Activated naive CD4-positive, alpha-beta T cell (primary cell): ENCODE measurements at places on chromosomes 3 and 15.

DNA sequence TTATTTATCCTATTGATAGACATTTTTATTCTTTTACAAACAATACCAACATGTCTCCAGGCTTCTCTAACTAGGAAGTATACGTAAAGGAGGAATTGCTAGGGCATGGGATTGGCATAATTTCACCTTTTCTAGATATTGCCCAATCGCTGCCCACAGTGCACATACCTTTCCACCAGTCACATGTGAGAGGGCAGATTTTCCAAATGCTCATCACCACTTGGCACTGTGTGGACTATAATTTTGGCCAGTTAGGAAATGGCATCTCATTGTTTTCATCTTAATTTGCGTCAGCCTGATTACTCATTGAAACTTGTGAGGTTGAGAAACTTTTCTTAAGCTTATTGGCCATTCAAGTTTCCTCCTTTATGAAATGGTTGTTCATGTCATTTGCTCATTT, 57.4 kb upstream of the POLR2M start:
- DNase-seq, result no peak

DNA sequence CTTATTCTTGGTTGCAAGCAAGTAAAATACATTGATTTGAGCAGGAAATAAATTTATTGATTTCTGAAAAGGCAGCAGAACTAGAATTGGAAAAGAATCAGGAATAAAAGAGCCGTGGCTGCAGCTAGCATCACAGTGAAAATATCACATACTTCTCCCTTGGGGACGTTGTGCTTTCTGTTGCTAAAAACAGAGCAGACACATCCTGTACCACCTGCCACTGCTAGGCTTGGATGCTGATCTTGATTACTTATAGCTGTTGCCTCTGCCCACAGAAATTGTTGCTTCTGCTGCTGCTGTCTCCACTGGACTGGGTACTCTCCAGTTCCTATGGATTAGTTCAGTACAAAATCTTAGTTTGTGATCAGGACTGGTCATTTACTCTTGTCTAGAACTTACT, 283.8 kb downstream of the C3orf38 start:
- no peak for DNase-seq

- DNase-seq, result no peak
Measured at GRCh38 chr3:138474163-138474562, 39.7 kb downstream of the ESYT3 start.

DNA sequence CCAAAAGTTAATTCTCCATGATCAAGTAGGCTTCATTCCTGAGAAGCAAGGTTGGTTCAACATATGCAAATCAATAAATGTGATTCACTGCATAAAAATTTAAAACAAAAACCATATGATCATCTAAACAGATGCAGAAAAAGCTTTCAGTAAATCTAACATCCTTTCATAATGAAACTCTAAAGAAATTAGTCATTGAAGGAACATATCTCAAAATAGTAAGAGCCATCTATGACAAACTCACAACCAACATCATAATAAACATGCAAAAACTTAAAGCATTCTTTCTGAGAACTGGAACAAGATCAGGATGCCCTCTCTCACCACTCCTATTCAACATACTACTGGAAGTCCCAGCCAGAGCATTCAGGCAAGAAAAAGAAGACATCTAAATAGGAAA, 254.1 kb downstream of the AGBL1 start:
- DNase-seq, result no peak

- no peak for DNase-seq
Measured at GRCh38 chr3:177565981-177566380, 368.7 kb upstream of the TBL1XR1 start.

DNA sequence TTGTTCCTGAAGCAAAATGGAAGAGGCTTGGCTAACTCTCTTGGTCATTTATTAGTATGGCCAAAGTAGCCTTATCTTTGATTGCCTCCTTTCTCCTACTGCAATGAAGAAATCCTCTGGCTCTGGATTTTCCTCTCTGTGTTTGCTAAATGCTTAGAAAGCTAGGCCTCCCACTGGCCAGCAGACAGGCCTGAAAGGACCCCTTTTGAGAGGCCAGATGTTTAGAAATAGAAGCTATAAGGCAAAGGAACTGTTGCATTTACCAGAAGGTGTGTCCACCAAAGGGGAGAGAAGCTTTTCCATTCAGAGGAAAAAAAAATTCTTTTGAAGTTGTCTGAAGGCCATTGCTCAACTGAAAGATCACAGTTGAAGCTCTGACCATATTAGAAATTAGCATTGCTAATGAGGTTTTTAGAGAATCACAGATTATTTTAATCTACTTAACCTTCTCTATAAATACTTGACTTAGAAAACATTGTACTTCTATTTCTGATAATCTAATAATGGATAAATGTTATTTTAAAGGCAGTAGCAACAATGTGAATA, 160.8 kb downstream of the SYNPR start:
- DNase-seq, result no peak

DNA sequence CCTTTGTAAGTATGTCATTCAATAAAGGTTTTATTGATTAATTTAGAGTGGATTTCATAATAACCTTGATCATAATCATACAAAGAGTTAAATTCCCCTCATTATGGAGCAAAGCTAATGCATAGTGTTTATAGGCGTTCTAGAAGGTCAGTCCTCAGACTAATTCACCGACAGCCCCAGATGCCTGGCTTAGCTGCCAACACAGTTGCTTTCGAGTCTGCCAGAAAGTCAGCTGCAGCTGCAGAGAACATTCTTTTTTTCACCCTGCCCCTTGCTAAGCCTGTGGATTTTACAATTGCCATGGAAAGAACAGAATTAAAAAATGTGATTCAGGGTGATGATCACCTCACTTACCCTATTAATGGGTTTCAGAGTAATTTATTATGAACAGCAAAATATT, 21.2 kb downstream of the CADM2 start:
- no peak for DNase-seq

GRCh38 chr15:56868170-56868569, 50.3 kb upstream of the TCF12 start:
- no peak for DNase-seq

GRCh38 chr3:55884066-55884465, 397.0 kb upstream of the WNT5A start:
- DNase-seq, result no peak

- no peak for DNase-seq
Measured at GRCh38 chr3:177553579-177553978, 356.3 kb upstream of the TBL1XR1 start.

DNA sequence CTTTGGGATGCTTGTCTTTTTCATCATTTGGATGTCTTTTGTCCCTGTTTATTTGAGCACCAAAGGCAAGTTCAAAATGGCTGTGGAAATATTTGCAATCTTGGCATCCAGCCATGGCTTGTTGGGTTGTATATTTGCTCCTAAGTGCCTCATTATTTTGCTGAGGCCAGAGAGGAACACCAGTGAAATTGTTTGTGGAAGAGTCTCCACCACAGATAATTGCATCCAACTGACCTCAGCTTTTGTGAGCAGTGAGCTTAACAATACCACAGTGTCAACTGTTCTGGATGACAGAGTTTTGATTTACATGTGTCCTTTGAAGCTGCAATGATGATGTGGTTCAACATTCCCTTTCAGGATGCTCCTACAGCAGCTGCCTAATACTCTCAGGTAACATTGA, 83.0 kb upstream of the KCNAB1 start:
- no peak for DNase-seq

DNA sequence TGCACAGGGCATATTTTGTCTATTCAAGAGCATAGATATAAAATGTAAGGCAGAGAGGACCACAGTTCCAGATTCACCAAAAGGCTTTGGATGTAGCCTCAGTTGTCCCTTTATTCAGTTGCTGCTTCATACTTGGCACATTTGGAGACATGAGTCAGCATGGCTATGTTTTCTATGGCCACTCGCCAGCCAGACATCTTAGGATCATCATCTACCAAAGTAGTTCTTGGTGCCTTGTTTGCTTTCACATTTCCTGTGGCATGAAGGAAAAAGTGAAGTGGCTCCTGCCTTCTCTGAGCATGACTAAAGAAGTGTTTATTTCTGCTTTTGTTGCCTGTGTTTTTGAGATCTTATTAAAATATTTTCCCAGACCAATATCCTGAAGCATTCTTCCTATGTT, 7.2 kb downstream of the SUSD5 start:
- DNase-seq, result no peak

DNA sequence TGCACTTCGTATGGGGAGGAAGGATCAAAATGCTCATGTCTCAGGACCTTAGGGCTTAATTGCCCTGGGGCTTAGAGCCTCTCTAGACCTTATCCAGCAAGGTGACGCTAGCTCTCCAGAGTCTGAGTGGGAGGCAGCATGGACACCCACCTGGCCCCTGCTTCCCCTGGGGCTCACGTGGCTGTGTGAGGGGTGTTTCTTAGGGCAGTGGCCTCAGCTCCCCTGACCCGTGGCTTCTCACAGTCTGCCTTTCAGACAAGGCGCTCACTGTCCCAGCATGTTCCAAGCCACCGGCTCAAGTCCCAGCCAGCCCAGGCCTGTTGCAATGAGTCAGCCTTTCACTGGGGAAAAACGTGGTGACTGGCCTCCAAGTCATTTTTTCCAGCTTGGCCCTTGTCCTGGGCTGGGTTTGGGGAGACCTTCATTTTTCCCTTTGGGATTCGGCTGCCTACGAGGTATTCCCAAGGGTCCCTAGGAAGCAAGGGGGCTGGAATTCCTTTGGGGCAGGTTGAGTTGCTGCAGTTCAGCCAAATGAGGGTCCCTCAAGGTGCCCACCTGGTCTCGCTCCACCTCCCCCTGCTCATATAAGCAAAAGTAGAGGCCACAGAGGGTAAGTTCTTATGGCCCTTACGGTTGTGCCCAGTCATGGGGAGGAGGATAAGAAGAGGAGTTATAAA, 15.7 kb downstream of the BHLHE40 start:
- DNase-seq, result no peak

GRCh38 chr3:50609071-50609762, 2.4 kb downstream of the CISH start:
- no peak for DNase-seq

- DNase-seq, result no peak
Measured at GRCh38 chr3:151226088-151226563, 23.1 kb upstream of the GPR171 start.

- no peak for DNase-seq
Measured at GRCh38 chr3:8882642-8883041, 80.6 kb downstream of the RAD18 start.

GRCh38 chr3:111539351-111540331, 2.4 kb upstream of the CD96 start:
- no peak for DNase-seq

DNA sequence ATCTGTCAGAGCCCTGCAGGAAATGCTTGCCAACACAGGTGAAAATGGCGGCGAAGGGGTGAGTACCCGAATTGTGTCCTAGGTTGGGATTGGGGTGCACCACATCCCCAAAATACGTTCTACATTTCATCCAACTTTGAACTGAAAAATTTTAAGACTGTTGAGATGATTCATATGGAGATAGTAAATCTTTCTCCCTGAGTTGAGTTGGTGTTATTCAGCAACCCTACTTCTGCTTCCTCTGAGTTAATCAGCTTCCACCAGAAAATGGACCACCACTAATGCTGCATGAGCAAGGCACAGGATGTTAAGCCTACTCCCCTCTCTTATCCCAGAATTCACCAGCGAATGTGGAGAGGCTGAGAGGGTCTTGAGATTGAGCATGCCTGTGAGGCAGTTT, 192.9 kb downstream of the RYR3 start:
- no peak for DNase-seq

DNA sequence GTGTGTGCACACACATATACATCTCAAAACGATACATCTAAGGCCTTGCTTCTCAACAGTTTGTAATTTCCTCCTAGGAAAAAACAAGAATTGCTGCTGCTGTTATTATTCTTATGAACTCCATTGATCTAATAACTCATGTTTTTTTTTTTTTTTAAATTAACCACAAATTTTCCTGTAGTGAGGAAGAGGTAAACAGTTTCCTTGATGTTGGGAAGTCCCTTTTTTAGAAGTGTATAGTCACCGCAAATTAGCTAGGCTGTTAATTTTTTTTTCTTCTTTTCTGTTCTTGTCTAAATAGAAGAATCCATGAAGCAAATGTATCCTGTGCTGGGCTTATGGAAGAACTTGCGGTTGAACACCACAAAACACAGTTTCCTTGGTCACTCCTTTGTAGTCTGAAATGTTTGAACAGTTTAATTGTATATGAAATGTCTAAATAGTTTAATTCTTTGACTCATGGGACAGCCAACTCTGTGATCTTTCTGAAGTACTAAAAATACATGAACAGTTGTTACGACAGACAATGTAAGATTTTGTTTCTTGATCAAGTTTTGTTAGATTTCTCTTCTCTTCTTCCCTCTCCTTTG, 64.5 kb downstream of the MITF start:
- DNase-seq, result no peak

DNA sequence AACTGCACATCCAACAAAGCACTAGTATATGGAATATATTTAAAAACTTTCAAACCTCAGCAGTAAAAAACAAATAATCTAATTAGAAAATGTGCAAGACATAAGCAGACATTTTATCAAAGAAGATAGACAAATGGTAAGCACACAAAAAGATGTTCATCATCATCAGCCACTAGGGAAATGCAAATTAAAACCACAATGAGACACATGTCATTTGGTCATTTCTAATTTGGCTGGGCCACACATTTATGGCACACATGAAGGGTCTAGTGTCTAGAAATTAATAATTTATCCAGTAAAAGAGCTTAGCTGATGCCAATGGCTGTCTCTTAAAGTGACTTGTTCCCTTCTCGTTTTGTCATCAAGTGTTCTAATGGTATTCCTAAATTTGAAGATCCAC, 45.8 kb downstream of the ARHGAP31 start:
- no peak for DNase-seq

DNA sequence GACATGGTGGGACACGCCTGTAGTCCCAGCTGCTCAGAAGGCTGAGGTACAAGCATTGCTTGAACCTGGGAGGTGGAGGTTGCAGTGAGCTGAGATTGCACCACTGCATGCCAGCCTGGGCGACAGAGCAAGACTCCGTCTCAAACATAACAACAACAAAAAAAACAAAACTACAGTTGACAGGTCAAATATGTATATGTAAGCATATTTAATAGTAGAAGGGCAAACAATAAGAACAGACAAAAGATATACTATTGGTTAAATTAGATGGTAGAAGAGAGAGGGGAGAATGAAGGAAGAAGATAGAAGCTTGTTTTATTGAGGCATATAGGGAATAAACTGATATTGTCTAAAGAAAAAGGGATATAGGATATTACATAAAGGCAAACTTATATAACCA, 247.1 kb downstream of the KLF13 start:
- no peak for DNase-seq
